Cardiac septum (tissue), 1 donor: ENCODE measurements at places on chromosomes 1 and 21. TPM values are rescaled to one million over a fixed set of nuclear protein-coding genes. Genes with fewer than 3 reads are reported as not detected.
A peak's percentile ranks its signal among the peaks of the same experiment; 100 is the strongest.

DNA sequence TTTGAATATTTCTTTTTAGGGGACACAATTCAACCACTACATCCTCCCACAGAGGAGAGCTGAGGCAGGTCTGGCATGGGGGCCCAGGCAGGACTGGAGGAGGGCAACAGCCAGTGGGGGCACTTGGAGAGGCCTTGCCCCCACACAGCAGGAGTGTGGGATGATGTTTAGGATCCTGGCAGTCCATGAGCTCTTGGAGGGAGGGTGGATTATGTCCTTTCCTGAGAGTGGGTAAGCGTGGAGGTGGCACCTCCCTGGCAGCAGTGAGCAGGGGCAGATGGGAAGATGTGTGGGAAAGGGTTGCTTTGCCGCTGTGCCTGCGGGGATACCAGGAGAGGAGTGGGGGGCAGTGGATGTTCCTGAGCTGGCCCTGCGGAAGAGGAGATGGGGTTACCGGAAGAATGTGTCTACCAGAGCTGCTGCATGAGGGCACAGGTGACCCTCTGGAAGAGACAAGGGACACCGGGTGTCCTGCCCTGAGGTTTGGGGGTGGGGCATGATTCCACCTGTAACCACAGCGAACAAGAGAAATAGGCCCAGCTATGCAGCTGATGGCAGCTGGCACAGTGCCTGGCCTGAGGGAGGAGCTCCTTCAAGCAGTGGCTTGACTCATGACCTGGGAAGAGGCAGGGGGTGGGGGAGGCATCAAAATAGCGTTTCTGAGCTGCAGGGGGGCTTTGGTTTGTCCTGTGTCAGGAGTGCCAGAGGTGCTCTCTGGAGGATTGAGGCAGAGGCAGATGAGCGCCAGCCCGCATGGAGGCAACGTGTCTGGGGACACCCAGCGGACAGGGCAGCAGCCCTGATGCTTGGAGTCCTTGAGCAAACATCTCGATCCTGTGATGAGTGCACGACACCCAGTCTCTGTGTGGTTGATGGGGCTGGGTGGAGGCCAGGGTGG is 123.9 kb upstream of the TMPRSS2 start:
- DNase-seq = peak; percentile 39

DNA sequence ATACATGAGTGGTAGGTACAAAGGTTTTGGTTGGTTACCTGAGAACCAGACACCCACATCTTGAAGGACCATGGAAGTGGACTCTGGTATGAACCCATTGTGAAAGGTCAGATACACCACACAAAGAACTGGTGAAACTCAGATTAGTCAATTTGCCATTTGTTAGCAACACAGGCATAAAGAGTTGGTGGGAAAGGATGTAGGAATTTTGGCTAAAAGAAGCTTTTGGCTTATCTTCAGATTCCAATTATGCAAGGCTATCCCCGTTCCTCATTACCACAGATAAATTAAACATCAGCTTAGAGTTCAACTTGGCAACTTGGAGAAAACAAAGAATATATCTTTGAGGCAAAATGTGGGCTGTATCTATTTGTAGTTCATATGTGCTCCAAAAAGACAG is 87.0 kb upstream of the IRF2BP2 start:
- DNase-seq = no peak

DNA sequence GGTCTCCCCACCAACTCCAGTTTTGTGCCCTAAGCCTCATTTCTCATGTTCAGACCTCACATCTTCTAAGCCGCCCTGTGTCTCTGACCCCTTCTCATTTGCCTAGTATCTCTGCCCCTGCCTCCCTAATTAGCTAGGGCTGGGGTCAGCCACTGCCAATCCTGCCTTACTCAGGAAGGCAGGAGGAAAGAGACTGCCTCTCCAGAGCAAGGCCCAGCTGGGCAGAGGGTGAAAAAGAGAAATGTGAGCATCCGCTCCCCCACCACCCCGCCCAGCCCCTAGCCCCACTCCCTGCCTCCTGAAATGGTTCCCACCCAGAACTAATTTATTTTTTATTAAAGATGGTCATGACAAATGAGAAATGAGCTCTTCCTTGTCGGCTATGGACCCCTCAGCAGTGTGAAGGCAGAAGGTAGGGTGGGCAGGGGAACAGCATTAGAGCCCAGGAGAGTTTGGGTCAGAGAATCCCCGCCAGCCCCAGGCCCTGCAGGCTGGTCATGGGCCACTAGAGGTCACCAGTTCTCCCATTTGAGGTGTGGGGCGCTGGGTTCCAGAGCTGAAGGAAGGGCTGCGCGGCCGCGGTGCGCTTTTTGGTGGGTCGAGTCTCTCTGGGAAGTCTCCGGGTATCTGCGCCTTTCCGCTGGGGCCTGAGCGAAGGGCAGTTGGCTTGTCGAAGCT is 11.5 kb downstream of the ADAMTSL4 start:
- peak; percentile 95 for DNase-seq

- DNase-seq = no peak
Measured at GRCh38 chr1:234241941-234242490, 131.2 kb upstream of the COA6 start.

DNA sequence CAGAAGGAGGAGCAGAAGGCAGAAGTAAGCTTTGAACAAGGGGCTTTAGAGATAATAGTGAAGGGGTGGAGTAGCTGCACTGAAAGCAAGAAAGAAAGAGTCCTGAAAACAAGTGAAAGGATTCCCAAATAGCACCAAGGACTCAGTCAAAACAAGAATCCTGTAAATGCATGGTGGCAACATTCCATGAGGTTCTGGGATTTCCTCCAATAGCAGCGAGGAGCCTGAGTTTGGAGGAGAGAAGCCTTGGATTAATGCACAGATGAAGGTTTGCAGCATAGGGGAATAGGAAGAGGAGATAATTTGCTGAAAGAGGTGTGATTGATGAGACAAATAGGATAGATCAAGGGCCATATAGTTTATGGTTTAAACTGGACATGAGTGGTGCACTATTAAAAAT is 10.9 kb downstream of the KRTAP22-2 start:
- no peak for DNase-seq

GRCh38 chr1:20426923-20427322 is 59.1 kb downstream of the CAMK2N1 start:
- DNase-seq = no peak

DNA sequence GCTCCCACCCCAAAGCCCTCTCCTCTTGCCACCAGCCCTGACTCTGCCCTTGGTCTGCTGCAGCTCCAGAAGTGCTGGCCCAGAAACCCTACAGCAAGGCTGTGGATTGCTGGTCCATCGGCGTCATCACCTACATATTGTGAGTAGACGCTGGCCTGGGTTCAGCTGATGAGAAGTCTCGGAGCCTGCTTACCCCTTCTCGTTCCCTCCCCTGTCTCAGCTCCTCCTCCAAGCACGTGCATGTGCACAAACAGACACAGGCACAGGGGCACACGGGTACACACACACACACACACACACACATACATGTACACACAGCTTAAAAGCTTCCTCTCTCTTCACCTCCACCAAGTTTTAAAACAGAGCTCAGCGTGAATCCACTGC is 24.3 kb downstream of the CAMK1G start:
- no peak for DNase-seq

GRCh38 chr1:221138516-221138915 is 259.3 kb downstream of the HLX start:
- no peak for DNase-seq

GRCh38 chr1:54001591-54001990 is 16.4 kb downstream of the LDLRAD1 start:
- no peak for DNase-seq

- peak; percentile 91 for DNase-seq
Measured at GRCh38 chr1:55215194-55216021, at the start of gene USP24. USP24 (minus strand) TSS chr1:55215364; CDS start chr1:55215113, 251 bp downstream.

DNA sequence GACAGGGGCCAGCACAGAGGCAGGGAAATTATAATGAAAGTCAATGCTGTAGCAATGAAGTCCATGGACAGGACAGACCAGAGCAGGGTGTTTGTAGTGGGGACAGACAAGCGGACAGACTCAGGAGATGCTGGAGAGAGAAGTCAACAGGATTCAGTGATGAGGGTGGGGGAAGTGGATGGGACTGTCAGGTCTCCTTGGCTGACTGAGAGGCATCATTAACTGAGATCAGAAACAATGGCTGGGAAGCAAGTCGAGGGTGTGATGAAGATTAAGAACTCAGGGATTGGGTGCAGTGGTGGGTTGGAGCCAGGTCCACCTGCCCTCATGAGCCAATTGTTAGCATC is 25.5 kb downstream of the CD58 start:
- DNase-seq = no peak

- DNase-seq = no peak
Measured at GRCh38 chr1:25564777-25565574, 21.6 kb downstream of the LDLRAP1 start.

DNA sequence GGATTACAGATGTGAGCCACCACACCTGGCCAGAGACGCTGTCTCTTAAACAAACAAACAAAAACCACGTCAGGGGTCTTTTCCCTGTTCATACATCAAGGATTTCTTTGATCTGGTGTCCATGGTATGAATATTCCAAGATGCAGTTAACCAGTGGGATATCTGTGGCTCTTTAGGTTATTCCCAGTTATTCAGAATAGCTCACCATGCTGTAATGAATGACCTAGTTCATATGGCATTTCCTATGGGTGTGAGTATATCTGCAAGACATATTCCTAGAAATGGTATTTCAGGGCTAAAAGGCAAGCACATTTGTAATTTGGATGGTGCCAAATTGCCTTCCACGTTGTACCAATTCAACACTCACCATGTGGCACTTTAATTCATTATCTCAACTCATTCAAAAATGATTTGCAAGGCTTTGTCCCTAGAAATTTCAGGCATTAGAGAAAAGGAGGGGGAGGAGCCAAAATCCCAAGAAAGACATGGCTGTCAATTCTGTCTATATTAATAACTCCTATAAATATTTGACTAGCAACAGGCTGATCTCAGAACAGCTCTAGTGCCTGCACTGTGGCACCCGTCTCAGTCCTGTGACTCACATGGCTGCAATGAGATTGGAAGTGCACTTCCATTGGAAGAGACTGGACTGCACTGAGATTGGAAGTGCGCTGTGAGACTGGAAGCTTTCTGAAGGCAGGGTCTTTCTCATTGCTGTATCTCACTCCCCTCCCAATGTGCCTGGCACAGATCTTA is 6.0 kb upstream of the STMN1 start:
- DNase-seq = no peak

- DNase-seq = no peak
Measured at GRCh38 chr1:100499194-100499811, 38.6 kb upstream of the GPR88 start.

DNA sequence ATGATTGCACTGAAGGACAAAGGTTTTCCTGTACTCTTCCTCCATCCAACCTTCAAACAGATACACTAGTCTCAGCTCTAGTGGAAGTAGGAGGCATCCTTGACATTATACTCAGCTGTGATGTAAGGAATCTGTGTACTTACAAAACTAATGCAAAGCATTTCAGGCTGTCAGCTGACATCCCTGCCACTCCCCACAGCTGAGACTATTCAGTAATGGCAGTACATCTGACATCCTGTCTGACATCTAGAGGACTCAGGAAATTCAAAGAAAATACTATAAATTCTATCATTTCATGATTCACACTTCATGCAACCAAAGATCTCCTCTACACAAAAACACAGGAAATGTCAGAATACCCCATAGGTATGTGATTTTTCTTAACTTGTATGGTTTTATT is 325.8 kb downstream of the SMYD3 start:
- no peak for DNase-seq

DNA sequence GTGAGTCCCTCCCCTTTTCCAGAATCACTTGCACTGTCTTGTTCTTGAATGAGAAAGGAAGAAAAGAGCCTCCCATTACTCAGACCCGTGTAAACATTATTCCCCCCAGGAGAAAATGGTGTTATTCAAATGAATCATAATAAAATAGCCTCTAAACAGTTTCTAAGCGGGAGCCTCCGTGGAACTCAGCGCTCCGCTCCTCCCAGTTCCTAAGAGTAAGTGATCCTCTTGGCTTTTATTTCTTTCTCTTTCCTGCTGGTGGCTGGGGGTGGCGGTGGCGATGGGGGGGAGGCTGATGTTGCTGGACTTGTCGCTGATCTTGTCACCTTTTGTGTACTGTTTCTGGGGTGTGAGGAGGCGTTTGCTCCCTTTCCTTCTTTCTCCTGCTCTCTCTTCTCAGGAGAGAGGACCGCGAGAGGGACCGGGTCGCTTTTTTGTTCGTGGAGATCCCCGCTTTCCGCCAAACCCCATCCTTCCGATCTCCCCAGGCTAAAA is 781 bp downstream of the PROX1 start:
- DNase-seq = no peak

DNA sequence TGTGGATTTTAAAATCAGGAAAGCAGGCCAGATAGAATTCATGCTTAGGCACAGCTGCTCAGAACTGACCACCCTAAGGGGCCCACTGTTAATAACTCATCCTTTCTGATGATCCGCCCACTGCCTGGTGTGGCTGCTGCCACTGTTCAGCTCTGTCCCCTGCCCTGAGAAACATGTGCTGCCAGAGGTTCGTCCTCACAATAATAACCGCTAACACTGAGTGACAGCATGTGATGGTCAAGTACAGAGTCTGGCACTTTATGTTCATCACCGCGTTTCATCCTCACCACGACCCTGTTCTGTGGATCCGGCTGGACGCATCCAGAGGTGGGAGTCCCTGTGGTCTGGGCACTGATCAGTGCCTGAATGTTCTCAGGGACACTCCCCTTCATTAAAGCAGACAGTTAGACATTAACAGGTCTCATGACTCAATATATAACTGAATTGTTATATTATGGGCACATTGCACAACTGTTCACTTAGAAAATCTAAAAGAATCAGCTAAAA is 108.6 kb downstream of the SIM2 start:
- no peak for DNase-seq

- DNase-seq = no peak
Measured at GRCh38 chr1:101242324-101243050, 5.7 kb downstream of the S1PR1 start.

- no peak for DNase-seq
Measured at GRCh38 chr1:211497489-211498045, 5.6 kb upstream of the RD3 start.

DNA sequence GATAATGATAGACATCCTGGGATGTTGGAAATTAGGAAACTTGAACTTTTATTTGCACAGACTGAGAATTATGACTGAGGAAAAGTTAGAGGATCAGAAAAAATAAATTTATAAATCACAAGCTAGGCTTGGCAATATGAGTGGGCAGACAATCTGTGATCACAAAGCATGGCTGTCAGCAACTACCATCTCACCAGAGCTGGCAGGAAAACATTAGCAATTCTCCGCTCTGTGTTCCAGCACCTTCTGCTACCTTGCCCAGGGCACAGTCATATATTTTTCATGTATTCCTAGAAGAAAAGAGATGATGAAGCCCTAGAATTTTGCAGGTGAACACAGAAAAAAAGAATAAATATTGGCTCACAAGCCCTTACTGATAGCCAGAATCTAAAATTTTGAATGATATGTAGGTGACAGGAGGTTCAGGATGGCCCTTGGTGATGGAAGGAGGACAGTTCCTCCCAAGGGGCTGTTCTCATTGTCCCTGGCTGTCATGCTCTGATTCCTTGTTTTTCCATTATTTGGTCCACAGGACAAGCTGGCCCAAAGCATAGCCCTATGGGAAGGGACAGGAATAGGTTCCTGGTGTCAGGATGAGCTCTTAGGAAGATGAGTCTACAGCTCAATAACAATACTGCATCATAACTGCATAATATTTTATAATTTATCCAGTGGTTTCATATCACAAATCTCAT is 12.2 kb upstream of the STXBP3 start:
- no peak for DNase-seq

RPTN gene
- not detected for total RNA-seq

OR14K1 gene
- total RNA-seq = not detected

TNFRSF18 gene
- 0.19 TPM for total RNA-seq

HMGN1 gene
- total RNA-seq = 88.7 TPM

FMOD gene
- total RNA-seq = 66.0 TPM

ZYG11A gene
- total RNA-seq = not detected

KHDRBS1 gene
- 73.1 TPM for total RNA-seq

CD46 gene
- 83.6 TPM for total RNA-seq

AMY2A gene
- total RNA-seq = not detected

PRR9 gene
- not detected for total RNA-seq

GJA4 gene
- total RNA-seq = 34.7 TPM
